ENCODE measurements at places on chromosomes 1 and 21.

- peak; percentile 31 for DNase-seq
Measured at GRCh38 chr1:189211742-189212141, 1265.9 kb downstream of the BRINP3 start.

DNA sequence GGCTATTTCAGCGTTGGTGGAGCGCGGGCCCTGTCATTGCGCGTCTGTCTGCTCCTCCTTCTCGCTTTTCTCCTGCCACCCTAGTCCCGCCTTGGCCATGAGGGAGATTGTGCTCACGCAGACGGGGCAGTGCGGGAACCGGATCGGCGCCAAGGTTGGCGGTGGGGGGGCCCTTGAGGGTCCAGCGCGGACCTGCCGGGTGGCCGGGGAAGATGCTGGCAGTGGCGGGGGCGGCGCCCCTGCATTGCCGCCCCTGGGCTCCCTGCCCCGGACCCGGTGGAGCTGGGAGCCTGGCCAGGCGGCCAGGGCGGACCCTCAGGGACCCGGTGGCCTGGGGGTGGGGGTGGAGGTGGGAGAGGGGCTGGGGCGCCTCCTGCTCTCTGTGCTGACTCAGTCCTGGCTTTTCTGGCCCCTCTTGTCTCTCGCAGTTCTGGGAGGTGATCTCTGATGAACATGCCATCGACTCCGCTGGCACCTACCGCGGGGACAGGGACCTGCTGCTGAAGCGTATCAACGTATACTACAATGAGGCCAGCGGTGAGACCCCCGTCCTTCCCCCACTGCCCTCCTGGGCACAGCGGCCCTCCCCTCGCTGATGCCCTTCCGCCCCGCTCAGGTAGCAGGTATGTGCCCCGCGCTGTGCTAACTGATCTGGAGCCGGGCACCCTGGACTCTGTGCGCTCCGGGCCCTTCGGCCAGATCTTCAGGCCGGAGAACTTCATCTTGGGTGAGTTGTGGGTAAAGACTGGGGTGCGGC is 58.3 kb upstream of the MAP1LC3C start:
- DNase-seq = no peak

DNA sequence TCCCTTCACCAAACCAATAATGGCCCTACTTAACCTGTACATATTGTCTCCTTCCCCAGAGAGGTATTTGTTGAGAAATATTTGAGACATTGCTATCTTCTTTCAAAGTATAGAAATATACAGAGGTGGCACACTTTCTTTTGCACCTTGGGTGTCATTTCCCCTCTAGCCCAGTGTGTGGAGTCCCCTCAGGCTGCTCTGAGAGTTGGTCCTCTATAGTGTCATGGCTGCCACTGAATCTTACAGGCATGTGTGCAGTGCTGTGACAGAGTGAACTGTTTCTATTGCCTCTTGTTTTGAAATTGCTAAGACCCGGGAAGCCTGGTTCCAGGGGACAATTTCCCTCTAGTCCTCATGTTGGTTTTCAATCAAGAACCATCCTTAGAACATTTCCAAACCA is 140.2 kb upstream of the KCNJ6 start:
- no peak for DNase-seq

GRCh38 chr1:201702936-201703335 is 126.0 kb upstream of the IPO9 start:
- DNase-seq = no peak

DNA sequence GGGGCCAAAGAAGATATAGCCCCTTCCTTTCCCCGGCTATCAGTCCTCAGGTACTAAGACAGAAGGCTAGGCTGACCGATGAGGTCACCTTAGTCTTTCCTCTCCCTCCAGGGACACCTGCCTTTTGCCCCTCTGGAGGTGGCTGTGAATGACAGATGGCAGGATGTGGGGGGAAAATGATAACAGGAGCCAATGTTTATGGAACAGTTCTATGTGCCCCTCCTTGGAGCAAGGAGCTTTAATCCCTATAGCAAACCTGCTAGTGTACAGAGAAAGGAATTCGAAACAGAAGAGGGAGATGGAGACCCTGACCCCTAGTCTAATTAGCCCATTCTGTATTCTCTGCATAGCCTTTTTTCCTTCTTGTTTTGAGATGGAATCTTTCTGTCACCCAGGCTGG is 28.1 kb downstream of the SERINC2 start:
- no peak for DNase-seq
